ENCODE measurements at places on chromosomes 5 and 9.

- no peak for DNase-seq
Measured at GRCh38 chr5:127041571-127041970, 11.2 kb upstream of the MARCHF3 start.

- no peak for DNase-seq
Measured at GRCh38 chr5:81898403-81898802, 73.4 kb upstream of the ATG10 start.

- no peak for DNase-seq
Measured at GRCh38 chr5:9513827-9514226, 32.0 kb downstream of the SEMA5A start.

- no peak for DNase-seq
Measured at GRCh38 chr9:93646640-93647178, 70.3 kb downstream of the PHF2 start.

DNA sequence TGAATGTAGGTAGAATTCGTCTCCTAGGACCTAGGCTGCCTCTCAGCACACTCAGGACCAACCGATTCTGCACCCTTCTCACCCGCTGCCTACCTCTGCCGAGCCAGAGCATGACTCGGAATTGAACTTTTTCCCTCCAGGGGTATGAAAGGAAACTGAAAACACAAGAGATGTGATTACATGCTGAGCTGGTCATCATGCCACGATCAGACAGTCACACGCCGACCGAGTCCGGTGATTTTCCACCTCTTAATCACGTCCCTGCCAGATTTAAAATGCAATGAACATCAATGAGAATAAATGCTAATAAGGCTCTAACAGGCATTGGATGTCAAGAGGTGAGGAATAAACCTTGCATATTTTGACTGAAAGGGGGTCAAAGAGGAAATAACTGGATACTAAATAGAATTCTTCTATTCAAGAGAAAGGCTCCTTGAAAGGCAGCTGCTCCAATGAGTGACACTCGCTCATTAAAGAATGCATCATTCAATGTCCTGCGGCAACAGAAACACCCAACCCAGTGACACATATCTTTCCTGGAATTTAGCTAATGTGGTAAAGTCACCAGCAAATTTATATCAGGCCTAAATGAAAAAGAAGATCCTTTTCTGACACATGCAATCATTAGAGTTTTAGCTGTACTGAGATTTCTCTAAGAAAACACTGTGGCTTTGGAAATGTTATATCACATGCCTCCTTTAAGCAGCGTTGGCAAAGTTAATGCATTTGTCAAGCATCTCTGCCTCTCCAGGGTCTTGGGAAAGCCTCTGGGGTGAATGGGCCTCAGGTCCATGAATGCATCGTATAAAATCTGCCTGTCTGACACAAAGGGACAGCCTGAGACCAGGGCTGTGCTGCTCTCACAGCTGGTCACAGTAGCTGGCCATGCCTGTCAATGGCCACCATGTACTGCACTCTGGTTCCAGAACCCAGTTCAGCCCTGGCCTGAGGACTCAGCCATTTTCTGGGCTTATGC is 128.7 kb downstream of the SPOCK1 start:
- no peak for DNase-seq

DNA sequence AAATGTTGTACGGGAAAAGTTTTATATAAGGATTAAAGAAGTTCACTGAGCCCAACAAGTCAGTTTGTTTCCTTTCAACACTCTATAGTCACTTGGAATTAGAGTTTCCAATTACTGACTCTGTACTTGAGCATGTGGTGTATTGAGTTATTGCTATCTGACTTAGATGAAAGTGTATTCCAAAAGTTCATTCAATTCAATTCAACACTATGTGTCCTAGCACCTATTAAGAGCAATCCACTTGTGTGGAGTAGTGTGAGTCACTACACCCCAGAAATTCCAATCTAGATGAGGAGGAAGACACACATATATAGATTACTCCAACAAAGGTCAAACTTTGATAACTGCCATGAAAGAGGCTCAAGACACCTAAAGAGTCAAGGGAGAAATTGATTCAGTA is 98.2 kb upstream of the SLCO6A1 start:
- DNase-seq = no peak

GRCh38 chr9:4997196-4997595 is 12.1 kb downstream of the JAK2 start:
- no peak for DNase-seq

DNA sequence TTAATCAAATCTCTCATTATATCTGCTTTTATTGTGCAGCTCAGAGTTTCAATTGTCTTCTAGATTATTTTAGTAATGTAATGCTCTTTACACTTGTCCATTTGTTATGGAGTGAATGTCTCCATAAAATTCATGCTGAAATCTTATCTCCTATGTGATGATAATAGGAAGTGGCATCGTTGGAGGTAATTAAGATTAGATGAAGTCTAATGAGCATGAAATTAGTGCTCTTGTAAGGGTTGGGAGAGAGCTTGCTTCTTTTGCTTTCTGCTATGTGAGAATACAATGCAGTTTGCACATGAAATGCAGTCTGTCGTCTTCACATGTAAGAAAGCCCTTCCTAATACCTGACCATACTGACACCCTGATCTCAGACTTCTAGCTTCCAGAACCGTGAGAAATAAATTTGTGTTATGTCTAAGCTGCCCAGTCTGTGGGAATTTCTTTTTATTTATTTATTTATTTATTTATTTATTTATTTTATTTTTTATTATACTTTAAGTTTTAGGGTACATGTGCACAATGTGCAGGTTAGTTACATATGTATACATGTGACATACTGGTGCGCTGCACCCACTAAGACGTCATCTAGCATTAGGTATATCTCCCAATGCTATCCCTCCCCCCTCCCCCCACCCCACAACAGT is 1399.2 kb upstream of the CDH6 start:
- no peak for DNase-seq

- DNase-seq = no peak
Measured at GRCh38 chr5:62149879-62150278, 156.1 kb upstream of the KIF2A start.

DNA sequence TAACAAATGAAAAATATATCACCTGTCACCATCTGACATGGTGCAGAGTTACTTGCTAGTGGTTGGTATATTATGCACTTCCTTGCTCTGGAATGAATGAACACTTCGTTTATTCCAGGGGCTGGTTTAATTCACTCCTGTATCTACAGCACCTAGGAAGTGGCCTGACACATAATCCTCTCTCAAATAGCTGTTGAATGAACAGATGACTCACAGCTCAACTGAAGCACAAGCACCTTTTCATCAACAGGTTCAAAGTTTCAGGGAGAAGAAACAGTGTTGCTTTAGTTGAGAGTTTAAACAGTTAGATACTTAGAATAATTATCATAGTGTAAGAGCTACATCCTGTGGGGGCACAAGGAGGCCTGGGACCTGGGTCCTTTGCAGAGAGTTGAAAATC is 135.0 kb upstream of the DAP start:
- DNase-seq = no peak

- DNase-seq = no peak
Measured at GRCh38 chr5:25094219-25094618, 449.4 kb upstream of the CDH10 start.

GRCh38 chr9:76463211-76463610 is 4.2 kb downstream of the GCNT1 start:
- DNase-seq = no peak
